Hematopoietic multipotent progenitor cell (in vitro differentiated cells): ENCODE measurements at places on chromosomes 12 and 14. TPM values are rescaled to one million over a fixed set of nuclear protein-coding genes. Genes with fewer than 3 reads are reported as not detected.

Gene GLS2
- total RNA-seq: 0.81 TPM

Gene ANKRD33
- not detected for total RNA-seq

Gene PTPN21
- under 0.01 TPM for total RNA-seq

Gene PIWIL1
- total RNA-seq: not detected

Gene RIPK3
- total RNA-seq: 20.2 TPM

Gene KRT71
- total RNA-seq: not detected

Gene GLT1D1
- under 0.01 TPM for total RNA-seq

Gene CISTR
- not detected for total RNA-seq

Gene NRIP2
- total RNA-seq: not detected

DNA sequence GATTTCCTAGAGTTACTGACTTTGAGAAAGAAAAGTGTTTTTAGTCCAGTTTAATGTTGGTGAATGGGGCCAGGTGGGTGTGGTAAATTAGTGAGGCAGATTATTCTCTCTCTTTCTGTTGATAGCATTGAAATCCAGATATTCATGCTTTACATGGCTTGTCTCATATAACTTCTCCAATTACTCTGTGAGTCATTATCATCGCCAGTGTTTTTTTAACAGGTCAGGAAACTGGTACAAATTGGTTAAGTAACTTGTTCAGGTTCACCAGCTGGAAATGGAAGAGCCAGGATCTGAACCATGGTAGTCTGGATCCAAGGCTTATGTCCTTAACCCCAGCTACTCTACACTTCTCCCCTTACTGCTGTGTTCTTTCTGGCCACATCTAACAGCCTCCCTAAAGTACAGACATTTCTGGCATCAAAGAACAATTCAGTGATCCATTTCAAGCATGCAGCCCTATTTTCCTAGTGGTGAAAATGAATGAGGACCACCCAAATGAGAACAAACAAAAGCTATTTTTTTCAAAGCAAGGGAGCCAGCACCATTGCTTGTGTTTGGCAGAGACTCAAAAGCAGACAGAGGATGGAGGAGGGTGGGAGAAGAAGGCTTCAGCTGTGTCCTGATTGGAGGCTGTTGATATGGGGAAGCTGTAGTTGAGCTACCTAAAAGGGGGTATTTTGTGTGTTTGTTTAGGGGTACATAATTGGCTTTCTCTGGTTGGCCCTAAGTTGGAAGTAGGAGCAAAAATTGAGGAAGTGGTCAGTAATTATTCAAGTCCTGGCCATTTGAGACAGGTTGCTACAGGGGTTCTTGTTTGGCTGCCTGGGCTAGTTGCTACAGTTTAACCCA is 1.7 kb downstream of the IRAK3 start:
- peak; percentile 52 for DNase-seq

DNA sequence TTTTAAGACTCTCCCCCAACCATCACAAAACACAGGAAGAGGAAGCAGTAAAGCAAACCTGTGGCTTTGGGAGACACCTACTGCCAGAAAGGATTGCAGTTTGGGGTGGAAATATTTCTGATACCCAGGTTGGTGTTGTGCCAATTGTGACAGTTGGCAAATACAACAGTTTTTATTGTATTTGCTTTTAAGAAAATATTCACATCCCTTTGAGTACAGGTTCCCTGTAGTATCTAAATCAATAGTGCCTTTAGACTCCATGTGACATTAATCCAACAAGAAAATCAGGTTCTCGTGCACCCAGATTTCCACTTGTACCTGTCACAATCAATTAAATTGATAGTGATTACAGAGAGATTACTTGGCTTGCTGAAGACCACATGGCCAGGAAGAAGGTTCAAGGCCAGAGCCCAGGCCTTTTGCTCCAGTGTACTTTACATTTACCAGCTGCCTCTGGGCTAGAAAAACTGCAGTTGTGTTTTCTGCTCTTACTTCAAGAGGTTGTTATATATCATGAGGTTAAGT is 361.2 kb downstream of the ATP23 start:
- DNase-seq: peak; percentile 35

- DNase-seq: no peak
These were observed 980.7 kb upstream of the TMEM132C start for GRCh38 chr12:127286281-127286680.

- DNase-seq: no peak
These were observed 13.4 kb upstream of the PCNX1 start for GRCh38 chr14:70893858-70894291.

DNA sequence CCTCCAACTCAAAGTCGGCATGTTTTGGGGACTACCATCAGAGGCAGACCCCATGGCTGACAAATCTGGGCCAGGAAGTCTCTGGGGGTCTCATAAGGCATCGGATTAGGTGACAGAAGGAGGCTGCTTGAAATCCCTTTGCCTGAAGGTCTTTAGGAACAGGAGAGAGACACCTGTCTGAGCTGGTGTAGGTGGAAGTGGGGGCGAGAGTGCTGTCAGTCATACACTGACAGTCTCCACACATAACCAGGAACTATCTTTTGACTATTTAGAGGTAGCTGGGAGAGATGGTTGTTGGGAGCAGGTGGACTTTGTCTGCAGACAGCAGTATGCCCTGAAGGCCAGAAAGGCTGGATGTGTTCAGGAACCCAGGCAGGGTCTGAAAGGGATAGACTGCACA is 98.7 kb downstream of the PRMT8 start:
- DNase-seq: no peak

DNA sequence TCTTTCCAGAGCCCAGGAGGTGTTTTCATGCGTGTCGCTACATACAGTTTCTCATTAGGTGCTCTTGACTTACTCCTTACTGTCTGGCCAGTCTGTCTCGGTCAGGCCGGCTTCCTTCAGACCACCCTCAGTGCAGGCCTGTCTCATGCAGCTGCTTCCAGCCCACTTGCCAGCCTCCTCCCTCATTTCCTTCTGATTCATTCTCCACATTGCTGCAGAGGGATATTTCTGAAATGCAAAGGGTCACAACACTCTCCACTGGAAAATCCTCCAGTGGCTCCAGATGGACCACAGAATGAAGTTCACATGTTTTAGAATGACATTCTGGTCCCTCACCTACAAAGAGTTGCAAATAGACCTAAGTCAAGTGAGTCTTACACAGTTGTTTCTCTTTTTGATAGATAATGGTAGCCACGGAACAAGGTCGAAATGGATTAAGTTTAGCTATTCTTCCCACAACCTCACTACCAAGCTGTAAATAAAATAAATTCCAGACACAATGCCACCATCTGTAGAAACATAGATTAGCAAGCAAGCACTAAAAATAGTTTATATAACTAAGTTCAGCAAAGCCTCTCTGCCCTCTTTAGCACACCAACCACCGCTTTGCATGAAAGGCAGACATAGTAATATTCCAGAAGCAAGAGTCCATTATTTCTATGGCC is 146.9 kb downstream of the ESR2 start:
- no peak for DNase-seq

- no peak for DNase-seq
These were observed 857 bp downstream of the ETNK1 start for GRCh38 chr12:22625762-22626294.

DNA sequence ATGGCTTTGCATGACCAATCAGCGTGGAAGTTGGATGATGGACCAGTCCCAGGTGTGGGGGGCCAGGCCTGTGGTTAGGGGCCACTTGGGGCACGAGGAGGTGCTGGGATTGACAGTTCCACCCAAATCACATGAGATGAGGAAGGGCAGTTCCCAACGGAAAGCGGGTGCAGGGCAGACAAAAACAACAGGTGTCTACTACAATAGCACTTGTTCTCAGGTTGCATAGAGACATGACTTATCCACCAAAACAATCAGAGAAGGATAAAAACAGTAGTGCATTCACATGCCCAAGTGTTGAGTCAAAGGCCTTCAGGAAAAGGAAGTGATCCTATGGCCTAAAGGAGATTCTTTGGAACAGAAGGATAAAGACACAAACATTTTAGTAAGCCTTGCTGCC is 14.6 kb upstream of the EIF2B2 start:
- DNase-seq: no peak

DNA sequence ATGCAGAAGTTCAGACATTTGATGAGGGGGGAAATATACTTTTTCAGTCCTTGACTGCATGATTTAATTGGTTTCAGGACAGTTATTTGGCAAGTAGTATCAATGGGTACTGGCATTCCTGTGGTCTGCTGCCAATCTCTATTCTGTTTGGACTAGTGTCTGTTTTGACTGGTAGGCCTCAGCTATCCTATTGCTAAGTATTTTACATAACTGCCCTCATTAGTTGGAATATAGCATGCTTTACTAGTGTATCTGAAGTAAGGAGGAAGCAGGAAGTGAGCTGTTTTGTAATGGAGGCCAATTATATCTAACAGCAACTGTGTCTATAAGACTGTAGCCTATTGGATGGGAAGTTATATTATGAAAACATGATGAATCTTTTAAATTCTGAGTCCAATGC is 104.3 kb downstream of the FLRT2 start:
- no peak for DNase-seq

DNA sequence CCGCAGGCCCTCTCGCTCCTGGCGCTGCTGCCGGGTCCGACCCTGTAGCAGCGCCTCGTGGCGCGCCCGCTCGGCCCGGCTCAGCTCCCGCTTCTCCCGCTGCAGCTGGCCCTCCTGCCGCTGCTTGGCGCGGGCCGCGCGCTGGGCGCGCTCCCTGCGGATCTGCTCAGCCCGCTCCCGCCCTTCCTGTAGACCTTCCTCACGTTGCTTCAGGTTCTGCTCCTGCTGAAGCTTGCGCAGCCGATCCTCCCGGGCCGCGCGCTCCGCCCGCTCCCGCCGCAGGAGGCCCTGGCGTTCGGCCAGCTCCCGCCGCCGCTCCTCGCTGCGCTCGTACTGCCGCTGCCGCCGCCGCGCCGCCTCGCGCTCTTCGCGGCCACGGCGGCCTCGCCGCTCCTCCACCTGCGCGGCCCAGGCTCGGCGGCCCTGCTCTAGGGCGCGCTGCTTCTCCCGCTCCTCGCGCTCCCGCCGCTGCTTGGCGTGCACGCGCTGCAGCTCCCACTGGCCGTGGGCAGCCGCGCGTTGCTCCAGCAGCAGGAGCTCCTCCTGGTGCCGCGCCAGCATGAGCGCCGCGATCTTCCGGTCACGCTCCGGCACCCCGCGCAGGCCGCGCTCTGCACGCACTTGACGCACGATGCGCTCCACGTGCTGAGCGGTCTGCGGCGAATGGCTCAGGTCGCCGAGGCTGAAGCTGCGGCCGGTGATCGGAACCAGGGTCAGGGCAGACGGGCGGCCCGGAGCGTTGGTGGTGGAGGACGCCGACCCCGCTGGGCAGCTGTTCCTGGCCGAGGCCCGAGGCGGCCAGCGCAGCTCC is 2.4 kb downstream of the CCDC177 start:
- peak; percentile 25 for DNase-seq

GRCh38 chr14:57512220-57512619 is 18.6 kb upstream of the CCDC198 start:
- DNase-seq: no peak

DNA sequence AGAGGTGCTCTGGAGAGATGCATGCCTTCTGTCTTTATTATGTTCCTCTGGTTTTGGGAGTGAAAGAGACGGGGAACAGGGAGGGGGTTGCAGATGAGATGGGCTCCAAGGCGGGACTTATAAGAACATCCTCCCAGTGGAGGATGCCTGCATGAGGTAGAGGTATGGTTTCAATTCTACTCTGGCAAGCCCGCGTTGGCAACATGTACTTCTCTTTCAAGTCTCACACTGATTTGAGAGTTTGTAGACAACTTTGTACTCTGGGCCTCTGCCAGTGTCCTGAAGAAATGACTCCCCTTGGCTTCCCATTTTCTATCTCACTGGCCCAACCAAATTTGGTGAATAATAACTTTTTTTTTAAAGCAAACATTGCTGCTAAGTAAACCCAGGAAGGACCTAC is 121.3 kb downstream of the C12orf75 start:
- no peak for DNase-seq

DNA sequence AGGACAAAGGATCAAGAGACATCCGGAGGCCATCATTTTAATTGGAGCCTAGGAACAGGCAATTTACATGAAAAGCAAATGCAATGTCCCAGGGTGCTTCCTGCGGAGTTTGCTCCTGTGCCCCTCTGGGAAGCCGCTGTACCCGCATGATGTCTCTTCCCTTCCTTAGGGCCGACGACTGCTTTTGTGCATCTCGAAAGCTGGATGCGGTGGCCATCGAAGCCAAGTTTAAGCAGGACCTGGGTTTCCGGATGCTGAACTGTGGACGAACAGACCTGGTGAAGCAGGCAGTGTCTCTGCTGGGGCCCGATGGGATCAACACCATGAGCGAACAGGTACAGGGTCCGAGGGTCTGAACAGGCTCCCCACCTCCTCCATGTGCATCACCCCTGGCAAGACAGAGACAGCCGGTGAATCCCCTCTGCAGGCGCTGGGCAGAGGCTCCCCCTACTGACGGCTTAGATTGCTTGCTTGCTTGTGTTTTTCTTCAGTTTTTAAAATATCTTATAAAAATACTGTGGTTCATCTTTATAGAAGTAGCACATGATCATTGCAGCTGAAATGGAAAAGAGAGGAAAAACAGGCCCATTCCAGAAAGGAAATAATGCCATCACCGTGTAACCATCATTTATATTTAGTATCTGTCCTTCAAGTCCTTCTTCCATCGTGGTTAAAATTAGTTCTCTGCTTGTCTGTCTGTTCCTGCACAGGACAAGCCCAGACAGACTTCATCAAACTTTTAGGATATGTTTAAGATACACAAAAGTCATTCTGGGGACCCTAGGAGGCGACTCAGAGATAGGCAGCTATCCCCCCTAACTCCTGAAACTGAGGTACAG is 75.4 kb upstream of the PWP1 start:
- peak; percentile 46 for DNase-seq

GRCh38 chr12:7695237-7695560 is 376 bp downstream of the GDF3 start:
- peak; percentile 46 for DNase-seq

- no peak for DNase-seq
These were observed 95.2 kb downstream of the EGLN3 start for GRCh38 chr14:33855672-33856071.

DNA sequence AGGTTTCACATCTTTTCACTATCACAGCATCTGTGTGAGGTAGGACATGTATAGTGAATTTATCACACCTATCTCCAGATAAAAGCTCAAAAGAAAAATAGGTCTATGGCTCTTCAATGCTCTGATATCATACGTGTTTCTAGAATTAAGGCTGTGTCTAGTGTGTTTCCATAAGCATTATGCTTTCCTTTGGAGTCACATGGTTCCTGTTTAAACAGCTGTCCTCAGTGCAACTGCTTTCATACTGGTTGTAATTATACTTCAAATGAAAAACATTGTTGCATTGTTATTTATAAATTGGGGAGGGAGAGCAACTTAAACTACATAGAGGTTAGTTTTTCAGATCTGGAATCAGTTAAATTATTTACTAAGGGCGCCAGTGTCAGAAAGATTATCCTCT is 151.6 kb downstream of the SYT1 start:
- DNase-seq: no peak

- DNase-seq: no peak
These were observed 8.4 kb upstream of the SRRM4 start for GRCh38 chr12:118972982-118973381.

DNA sequence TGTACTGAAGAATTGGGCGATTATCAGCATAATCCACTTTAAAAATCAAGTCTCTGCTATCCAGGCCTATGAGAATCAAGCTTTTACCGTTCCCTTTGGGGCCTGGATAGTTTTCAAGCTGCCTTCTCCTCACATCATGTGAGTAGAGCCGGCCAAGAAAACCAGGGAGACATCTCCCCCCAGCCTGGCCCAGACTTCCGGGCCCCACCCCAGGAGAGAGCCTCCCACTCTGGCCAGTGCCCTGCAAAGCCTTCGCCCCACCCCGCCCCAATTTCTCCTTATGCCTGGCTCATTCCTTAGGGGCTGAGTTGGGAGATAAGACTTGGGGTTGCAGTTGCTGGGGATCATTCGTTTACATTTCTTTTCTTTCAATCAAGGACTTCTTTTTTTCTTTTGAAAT is 1.4 kb upstream of the TMEM132C start:
- DNase-seq: no peak
